ENCODE measurements at places on chromosomes 13 and 19.

DNA sequence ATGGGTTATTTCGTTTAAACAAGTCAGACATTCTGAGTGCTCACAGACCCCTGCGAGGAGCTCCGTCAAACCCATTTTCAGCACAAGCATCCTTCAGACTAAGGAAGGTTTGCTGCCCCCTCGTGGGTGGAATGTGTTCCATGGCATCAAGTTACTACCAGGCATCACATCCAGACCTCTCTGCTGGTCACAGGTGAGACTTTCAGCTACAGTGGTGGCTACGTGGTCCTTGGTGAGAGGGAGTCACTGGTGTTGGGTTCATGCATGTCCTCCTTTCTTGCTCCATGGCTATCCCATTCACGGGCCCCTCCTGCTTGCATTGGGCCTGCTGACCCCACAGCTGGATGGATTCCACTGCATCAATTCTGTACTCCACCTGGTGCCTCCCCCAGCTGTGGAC is 9.1 kb upstream of the LILRB5 start:
- peak; percentile 38 for DNase-seq

DNA sequence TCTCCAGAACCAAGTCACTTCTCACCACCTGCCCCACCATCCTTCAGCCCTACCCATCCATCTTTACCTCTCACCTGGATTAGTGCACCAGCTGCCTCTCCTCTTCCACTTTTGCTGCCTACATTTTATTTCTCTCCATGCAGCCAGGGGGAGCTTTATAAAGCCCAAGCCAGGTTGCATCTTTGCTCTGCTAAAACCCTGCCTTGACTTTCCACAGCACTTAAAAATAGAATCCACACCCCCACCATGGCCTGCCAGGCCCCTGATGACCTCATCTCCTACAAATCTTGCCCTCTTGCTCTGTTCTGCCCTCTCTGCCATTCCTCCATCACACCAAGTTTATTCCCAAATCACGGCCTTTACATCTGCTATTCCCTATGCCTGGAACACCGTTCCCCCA is 1.8 kb downstream of the HOOK2 start:
- DNase-seq: no peak

GRCh38 chr19:17447704-17448130 is 751 bp downstream of the TMEM221 start:
- DNase-seq: no peak

DNA sequence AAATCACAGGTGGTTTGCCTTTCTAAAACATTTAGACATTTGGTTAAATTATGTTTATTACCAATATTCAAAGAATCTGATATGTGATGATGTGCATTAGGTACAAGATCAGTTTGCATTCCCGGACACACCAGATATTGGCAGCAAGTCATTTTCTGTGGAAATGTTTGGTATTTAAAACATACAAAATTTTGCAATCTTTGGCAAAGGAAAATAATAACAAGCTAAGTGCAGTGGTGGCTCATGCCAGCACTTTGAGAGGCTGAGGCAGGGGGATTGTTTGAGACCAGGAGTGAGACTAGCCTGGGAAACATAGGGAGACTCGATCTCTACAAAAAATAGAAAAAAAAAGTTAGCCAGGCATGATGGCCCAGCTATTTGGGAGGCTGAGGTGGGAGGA is 29.1 kb upstream of the TSC22D1 start:
- DNase-seq: no peak

DNA sequence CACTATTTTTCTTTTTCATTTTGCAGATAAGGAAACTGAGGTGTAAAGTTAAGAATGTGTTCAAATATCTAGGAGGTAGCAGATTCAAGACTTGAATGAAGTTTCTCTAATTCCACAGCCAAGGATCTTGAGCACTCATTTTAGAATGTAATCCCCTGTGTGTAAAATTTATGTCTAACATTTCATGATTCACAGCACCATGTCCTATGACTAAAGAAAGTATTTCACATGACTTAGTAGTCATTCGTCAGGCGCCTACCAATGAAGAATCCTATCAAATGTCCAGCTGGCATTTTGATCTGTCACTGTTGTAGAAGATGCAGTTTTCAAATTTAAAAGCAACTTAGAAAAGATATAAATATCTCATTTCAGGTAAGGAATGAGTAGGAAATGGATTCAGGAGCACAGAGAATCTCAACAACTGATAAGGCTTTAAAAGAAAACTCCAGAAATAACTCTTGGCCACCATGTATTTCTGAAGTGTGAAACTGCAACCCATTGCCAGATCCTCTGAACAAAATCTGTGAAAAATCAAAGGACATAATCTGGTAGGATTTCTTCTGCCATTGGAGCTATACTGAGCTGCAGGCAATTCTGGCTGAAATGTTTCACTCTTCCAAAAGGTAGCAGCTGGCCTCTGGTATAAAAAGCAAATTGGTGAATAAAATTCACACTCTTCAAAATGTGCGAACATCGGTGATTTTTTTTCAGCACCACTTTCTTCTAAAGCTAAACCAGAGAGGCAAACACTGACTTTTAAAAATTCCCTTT is 92.2 kb downstream of the DCLK1 start:
- no peak for DNase-seq

DNA sequence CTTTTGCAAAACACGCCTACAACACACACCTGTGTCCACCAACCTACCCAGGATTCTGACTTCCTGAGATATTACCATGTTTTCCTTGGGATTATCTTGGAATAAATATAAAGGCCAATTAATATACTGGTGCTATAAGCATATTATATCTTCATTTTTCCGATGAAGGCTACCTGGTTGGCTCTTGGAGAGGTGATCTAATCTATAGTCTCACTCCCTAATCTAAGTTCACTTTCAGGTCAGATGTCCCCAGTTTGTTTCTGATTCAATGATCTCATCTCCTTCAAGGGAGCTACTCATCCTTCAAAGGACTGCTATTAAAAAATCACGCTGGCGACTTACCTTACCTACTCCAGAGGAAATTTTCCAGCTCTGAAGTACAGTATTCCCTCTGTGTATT is 517.5 kb downstream of the KLF5 start:
- no peak for DNase-seq

GRCh38 chr13:97120346-97120745 is 101.8 kb upstream of the MBNL2 start:
- no peak for DNase-seq

DNA sequence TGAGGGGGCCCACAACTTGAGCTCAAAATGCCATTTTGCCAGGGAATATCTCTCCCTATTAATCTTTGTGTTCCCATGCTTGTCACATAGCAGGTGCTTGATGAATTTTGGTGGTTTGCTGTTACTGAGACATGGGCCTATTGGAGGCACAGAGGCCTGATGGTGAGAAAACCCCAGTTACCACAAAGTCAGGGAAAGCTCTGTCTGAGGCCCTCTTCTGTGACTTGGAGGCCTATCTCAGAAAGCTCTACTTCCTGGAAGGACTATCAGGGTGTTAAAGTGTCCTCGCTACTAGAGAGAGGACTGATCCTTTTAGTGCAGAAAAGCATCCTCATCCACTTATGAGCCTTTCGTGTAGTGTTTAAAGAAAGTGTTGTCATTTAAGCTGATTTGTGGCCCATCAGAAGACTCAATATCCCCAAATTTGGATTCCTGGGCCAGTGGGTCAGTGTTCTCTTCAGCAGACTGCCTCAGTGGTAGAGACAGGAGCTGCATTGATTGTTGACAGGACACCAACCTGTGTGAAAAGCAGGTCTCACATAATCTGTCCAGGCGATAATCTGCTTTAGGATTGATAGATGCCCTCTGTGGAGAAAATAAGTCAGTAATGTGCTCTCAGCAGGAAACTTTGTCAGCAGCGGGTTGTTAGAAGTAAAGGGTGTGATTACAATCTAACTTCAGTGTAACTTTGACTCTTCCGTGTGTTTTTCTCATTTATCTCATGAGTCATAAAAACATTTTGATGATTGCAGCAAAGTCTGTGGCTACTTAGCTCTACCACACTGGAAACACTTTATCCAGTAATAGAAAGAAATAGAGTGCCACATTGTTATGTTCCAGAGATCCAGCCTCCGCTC is 121.0 kb downstream of the AKAP11 start:
- no peak for DNase-seq

DNA sequence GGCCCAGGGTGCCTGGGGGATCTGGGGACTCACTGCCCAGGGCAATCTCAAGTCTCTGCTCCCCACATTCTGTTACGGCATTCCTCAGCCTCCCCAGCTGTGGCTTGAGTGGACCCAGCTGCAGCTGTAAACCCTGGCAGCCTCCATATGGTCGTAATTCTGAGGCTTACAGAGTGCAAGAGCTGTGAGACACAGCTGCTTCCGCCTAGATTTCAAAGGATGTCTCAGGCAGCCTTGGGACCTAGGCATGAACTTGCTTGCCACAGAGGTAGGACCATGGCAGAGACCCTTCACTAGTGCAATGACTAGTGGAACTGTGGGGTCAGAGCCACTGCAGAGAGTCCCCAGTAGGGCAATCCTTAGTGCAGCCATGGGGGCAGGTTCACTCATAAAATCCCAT is 297.5 kb downstream of the ENOX1 start:
- DNase-seq: no peak

- DNase-seq: no peak
Observed at GRCh38 chr13:32895296-32895695, 120.9 kb upstream of the KL start.

DNA sequence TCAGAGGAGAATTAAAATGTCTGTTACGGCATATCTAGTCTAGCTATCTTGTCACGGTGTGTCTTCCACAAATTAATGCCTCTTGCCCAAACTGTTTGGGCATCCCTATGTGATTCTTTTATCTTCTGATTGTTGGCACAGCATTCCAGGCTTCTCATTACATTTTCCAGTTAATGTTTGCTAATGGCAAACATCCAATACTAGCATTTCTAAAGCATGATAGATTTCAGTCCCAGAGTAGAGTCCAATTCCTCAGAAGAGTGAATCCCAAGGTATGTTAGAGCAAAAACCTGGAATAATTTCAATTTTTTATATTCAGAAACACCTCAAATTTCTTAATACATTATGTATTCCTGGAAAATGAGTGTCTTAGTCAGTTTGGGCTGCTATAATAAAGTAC is 684.5 kb upstream of the SLITRK1 start:
- DNase-seq: no peak

DNA sequence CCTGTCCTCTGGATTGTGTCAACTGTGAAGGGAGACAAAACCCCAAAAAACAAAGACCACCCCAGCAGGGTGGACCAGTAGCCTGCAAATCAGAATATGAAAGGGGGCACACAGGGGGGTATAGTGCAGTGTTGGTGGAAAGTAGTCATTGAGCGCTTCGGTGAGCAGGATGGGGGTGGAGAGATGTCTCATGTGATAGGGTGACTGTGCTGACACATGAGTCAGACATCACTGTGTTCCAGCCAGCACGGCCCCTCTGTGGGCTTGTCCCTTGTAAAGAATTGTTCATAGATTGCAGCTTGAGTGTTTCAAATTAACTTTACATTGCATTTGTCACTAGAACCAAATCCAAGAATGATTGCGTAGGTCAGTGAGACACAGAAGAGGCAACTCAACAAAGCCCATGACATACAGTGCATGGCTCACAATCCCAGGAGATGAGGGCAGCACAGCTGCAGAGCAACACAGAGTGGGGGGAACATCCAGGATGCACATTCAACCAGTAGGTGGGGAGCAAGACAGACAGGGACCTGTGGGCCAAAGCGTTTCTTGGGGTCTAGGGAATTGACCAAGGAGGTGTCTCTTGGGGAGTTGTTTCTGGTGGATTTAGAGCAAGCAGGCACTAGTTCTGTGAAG is 7.5 kb downstream of the ZNF440 start:
- no peak for DNase-seq

- DNase-seq: no peak
Observed at GRCh38 chr13:80180740-80181355, 160.1 kb downstream of the SPRY2 start.

- DNase-seq: no peak
Observed at GRCh38 chr19:50512999-50513745, 541 bp downstream of the ASPDH start.

- no peak for DNase-seq
Observed at GRCh38 chr13:48249018-48249417, 16.0 kb downstream of the ITM2B start.

- no peak for DNase-seq
Observed at GRCh38 chr13:114309806-114310410, 4.4 kb upstream of the CHAMP1 start.

DNA sequence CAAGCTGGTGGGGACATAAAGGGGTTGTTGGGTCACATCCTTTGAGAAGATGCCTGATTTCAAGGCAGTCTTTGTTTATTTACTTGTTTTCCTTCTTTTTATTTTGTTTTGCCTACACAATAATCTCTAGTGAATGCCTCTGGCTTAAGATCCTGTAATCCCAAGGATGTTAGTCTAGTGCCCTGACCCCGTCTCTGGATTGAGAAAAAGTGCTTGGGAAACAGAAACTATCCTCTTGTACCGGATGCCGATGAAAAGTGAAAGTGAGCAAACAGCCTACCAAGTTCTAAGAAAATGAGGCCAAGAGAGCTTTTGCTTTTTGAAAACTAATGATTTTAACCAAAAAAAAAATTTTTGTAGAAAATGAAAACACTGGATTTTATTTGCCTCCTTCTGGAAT is 42.1 kb upstream of the C1QTNF9 start:
- DNase-seq: no peak

GRCh38 chr13:44609137-44609536 is 33.0 kb upstream of the TSC22D1 start:
- DNase-seq: no peak

- no peak for DNase-seq
Observed at GRCh38 chr13:37369616-37370015, 229.0 kb downstream of the POSTN start.

DNA sequence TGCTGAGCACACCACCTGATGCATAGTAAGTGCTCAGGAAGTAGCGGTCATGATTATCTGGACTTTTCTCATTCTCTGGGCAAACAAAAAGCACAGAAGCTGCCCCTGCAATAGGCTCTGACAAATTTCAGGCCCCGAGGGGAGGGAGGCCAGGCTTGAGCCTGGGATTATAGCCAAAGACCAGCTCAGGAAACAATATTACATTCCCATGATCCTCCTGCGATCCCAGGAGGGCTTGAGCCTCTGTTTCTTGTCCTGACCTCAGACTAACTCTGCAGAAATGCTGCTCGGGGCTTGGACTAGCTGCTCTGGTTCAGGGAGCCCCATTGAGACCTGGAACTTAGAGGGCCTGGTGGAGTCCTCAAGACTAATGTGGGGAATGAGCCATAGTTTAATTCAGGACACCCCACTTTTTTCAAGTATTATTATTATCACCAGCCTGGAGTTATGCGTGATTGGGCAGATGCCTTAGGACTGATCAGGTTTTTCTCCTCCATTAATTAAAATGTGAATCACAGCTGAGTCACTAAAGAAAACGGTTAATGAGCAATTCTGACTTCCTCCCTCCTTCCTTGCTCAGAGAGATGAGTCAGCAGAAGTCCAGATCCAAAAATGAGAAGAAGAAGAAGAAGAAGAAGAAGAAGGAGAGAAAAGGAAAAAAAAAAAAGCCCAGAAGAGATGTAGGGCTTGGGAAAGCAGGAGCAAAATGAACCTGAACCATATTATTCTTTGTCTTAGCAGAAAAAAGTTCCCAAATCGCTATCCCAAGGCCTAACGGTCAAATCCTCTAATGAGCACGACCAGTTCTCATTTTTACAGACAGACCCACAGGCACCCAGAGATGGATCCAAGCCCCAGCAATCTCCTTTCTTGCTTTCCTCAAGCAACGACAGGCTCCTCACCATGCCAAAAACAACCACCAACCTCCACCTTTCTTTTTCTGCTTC is 107.2 kb downstream of the CACNA1A start:
- DNase-seq: no peak

GRCh38 chr13:76913898-76914297 is 27.7 kb upstream of the KCTD12 start:
- no peak for DNase-seq
